Chondrocyte (in vitro differentiated cells): ENCODE measurements at places on chromosomes 11 and 22. TPM values are rescaled to one million over a fixed set of nuclear protein-coding genes. Genes with fewer than 3 reads are reported as not detected.
A peak's percentile ranks its signal among the peaks of the same experiment; 100 is the strongest.

CCDC157 gene
- total RNA-seq: 2.1 to 3.1 TPM (median 2.3 TPM) in 3 replicates

CFL1 gene
- 850 to 1,236 TPM (median 1,222 TPM) in 3 replicates for total RNA-seq

LRRN4CL gene
- total RNA-seq: 0.20 to 0.51 TPM (median 0.21 TPM) in 3 replicates

MYBPC3 gene
- not detected in 3 replicates for total RNA-seq

HEPHL1 gene
- not detected in 3 replicates for total RNA-seq

OSBP2 gene
- 1.9 to 3.6 TPM (median 2.4 TPM) in 3 replicates for total RNA-seq

SART1 gene
- total RNA-seq: 30.3 to 37.3 TPM (median 34.4 TPM) in 3 replicates

TRPM5 gene
- not detected in 3 replicates for total RNA-seq

KIAA0930 gene
- total RNA-seq: 103 to 109 TPM (median 109 TPM) in 3 replicates

TIMP3 gene
- total RNA-seq: 51.1 to 126 TPM (median 126 TPM) in 3 replicates

DNA sequence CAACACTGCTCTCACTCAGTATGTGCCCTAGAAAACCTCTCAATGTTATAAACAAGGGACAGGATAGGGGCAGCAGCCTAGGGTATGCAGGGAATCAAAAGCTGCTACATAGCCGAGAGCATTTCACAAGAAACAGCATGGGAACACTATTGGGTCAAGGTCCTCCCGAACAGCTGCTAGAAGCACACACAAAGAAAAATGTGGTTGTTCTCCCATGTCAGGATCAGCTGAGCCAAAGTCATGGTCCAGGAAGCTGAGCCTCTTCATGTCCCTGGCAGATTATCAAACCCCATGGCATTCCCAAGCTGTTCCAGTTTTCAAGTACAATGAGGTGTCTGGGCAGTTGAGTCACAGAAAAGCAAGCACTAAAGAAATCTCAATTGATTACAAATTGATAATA lies 21.0 kb upstream of the GDPD4 start:
- no peak for DNase-seq
- H3K36me3 ChIP-seq: peaks cover 13% of the 10 kb centered on the region
- H3K4me3 ChIP-seq: no peak overlapping the region

DNA sequence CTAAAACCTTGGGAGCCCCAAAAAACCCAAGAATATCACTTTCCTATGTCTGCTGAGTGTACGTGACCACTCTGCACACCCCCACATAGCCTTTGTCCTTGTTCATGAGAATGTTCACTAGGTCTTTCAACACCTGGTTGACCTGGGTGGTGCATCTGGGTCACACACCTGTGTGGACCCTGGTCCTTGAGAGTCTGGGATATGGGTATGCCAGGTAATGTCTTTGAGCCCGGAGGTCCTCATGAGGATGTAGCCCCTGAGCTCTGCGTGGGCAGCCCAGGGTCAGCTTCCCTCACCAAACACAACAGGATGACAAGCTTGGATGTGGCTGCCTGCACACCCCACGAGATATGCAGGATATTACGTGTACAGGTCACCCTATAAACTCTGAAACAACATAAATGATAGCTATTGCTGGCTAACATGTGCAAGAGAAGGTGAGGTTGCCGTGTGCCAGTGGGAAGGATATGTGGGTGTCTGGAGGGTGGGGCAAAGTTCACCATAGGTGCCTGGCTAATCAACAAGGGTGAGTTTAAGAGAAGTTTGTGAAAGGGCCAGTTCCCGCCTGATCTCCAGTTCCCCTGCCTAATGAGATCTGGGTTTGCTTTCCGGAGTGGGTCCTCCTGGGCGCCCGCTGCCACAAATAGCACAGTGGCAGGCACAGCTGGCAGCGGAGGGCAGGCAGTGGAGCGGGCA lies 1.4 kb upstream of the PPARA start:
- no peak overlapping the region for H3K27ac ChIP-seq
- no peak for DNase-seq
- peaks cover 17% of the 10 kb centered on the region for H3K4me1 ChIP-seq
- no peaks in the 10 kb centered on the region for H3K27me3 ChIP-seq
- peak overlapping the region; percentile 79 for H3K4me3 ChIP-seq
- peaks cover 2% of the 10 kb centered on the region for H3K36me3 ChIP-seq

DNA sequence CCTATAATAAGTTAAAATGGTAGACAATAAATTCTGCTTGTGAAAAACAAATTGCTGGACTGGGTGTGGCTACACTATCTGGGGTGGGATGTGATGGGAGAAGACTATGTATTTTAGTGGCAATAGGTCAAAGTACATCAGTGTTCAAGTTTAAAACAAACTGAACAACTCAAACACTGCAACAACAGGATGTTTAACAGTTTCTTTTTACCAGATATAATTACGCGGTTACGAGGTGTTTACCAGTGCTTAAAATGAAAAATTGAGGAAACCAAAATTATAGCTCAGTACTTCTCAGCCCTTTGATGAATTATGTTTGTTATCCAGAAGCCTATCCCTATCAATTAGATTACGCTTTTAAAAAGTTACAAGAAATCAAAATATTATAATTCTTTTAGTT lies 3.2 kb downstream of the PRDM10 start:
- no peaks in the 10 kb centered on the region for H3K27me3 ChIP-seq
- no peak overlapping the region for H3K4me3 ChIP-seq
- H3K4me1 ChIP-seq: peaks cover 38% of the 10 kb centered on the region
- peaks cover 2% of the 10 kb centered on the region for H3K36me3 ChIP-seq

DNA sequence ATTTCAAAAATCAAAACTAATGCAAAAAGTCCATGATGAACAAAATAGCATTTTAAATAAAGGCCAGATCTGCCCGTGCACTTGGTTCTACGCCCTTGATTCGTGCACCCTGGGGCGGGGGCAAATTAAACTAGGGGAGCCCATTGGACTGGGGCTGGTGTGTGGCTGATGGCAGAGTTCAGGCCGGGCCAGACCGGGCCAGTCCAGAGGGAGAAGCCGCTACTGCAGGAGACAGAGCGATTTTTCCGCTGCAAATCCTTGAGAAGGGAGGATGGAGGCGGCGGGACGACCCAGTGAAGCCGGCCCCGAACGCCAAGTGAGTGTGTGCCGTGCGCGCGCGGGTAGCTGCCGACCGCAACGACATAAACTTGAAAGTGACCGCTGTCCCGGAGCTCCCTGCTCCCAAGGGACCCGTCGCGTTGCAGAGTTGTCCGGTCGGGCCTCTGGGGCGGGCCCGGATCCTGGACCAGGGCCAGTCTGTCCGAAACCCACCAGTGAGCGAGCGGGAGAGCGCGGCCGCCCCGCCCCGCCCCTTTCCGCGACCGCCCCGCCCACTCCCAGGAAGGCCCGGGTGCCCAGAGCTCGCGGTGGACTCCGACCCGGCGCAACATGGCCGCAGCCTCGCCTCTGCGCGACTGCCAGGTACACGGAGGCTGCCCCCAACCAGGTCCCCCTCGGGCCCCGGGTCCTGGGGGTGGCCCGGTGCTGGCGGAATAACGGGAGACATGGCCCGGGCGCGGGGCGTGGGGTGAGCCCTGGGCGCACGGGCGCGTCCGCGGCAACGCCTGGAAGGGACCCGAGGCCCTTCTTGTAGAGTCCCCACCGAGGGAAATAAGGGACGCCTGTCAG lies at the start of gene TTC38:
Gene TTC38 (plus strand): TSS at position 578 of the 849 bp plus-strand sequence. CDS start 32 bp downstream, at position 610.
- peak within 1 kb of the TSS; percentile 70 for H3K27ac ChIP-seq

- H3K27ac ChIP-seq: no peak overlapping the region
- peaks cover 6% of the 10 kb centered on the region for H3K36me3 ChIP-seq
- no peak for DNase-seq
- H3K4me1 ChIP-seq: peaks cover 24% of the 10 kb centered on the region
- no peaks in the 10 kb centered on the region for H3K27me3 ChIP-seq
These were observed 52.2 kb downstream of the FEZ1 start for GRCh38 chr11:125443767-125444311.

DNA sequence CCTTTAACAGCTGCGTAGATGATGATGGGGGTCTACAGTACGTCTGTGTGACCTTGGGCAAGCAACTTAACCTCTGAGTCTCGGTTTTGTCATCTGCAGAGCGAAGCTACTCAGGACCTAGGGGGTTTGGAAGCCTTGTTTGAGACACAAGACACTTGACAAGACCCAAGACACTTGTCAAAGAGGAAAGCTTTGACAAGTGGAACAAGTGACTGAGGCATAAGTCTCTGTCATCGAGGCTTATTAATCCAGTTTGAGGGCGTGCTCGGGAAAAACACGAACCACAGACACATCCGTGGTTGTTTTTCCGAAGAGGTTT lies 732 bp upstream of the PC start:
- peak overlapping the region; percentile 83 for H3K27ac ChIP-seq
- H3K4me3 ChIP-seq: peak overlapping the region; percentile 70
- no peaks in the 10 kb centered on the region for H3K27me3 ChIP-seq
- DNase-seq: no peak
- H3K4me1 ChIP-seq: peaks cover 24% of the 10 kb centered on the region
- peaks cover 1% of the 10 kb centered on the region for H3K36me3 ChIP-seq

DNA sequence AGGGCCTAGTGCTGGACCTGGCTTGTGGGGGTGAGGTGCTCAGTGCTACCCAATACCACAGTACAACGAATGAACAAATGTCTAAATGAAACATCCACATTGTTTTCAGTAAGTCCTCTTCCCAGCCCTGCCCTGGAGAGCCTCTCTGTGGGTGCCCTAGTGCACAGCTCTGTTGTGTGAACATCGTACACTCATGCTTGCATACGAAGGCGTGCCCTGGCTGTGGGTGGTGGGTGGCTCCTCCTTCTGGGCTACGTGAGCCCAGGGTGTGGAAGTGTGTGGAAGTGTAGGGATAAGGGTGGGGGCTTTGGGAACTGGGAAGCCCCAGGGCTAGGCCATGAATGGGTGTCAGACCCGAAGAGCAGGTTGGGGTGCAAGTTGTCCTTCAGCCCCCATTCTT lies 592 bp upstream of the NLRX1 start:
- no peaks in the 10 kb centered on the region for H3K27me3 ChIP-seq
- H3K4me3 ChIP-seq: peak overlapping the region; percentile 56
- no peak for DNase-seq
- H3K27ac ChIP-seq: peak overlapping the region; percentile 51
- no peaks in the 10 kb centered on the region for H3K36me3 ChIP-seq

DNA sequence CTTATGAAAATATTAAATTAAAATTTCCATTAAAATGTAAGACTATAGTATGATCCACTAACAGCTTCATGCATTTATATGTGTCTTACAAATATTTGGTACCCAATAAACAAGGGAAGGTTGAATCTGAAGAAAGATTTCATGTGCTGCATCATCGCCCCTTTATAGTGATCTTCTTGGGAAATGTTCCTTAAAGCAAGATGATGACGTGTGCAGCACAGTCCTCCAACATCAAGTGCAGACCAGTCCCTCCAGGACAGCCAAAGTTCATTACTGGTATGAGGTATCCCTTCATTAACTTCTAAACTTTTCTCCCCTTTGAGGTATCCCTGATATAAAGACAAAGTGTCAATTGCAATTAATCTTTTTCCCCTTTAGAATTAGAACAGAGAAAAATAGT lies 567.0 kb downstream of the METTL15 start:
- no peak overlapping the region for H3K4me3 ChIP-seq
- DNase-seq: no peak
- H3K4me1 ChIP-seq: peaks cover 13% of the 10 kb centered on the region
- no peak overlapping the region for H3K27ac ChIP-seq
- no peaks in the 10 kb centered on the region for H3K36me3 ChIP-seq

DNA sequence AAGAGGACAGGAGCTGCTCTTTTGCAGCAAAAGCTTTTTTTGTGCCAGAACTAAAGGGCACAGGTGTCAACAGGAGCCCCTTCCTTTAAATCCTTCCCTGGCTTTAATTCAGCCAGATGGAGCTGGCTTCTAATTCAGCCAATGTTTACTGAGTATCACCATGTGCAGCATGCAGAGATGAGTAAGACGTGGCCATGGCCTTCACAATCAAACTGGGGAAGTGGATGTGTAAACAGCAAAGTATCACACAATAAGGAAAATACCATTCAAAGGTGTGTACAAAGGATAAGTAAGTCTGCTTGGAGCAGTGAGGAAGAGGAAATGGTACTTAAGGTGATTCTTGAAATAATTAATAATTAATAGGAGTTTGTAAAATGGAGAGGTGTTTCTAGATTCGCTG lies 243.4 kb downstream of the NXPE2 start:
- no peaks in the 10 kb centered on the region for H3K4me1 ChIP-seq
- no peaks in the 10 kb centered on the region for H3K36me3 ChIP-seq
- H3K27ac ChIP-seq: no peak overlapping the region
- no peak overlapping the region for H3K4me3 ChIP-seq

GRCh38 chr11:94926698-94927237 lies 46.6 kb downstream of the CWC15 start:
- H3K27ac ChIP-seq: peak overlapping the region; percentile 97
- DNase-seq: no peak
- H3K27me3 ChIP-seq: peaks cover 2% of the 10 kb centered on the region
- peak overlapping the region; percentile 29 for H3K4me3 ChIP-seq
- peaks cover 1% of the 10 kb centered on the region for H3K36me3 ChIP-seq

- no peak overlapping the region for H3K4me3 ChIP-seq
- peaks cover 53% of the 10 kb centered on the region for H3K4me1 ChIP-seq
- peaks cover 2% of the 10 kb centered on the region for H3K27me3 ChIP-seq
- peak; percentile 55 for DNase-seq
These were observed 16.4 kb upstream of the SCGB1A1 start for GRCh38 chr11:62402226-62402959.

- H3K27ac ChIP-seq: no peak overlapping the region
- H3K4me1 ChIP-seq: peaks cover 19% of the 10 kb centered on the region
- H3K27me3 ChIP-seq: peaks cover 12% of the 10 kb centered on the region
- no peak overlapping the region for H3K4me3 ChIP-seq
These were observed 71.0 kb downstream of the SYN3 start for GRCh38 chr22:32987081-32987631.

GRCh38 chr11:105612771-105613170 lies 2.9 kb downstream of the GRIA4 start:
- H3K36me3 ChIP-seq: no peaks in the 10 kb centered on the region
- H3K27ac ChIP-seq: no peak overlapping the region
- no peak overlapping the region for H3K4me3 ChIP-seq
- DNase-seq: no peak
- peaks cover 24% of the 10 kb centered on the region for H3K4me1 ChIP-seq
- peaks cover 53% of the 10 kb centered on the region for H3K27me3 ChIP-seq

DNA sequence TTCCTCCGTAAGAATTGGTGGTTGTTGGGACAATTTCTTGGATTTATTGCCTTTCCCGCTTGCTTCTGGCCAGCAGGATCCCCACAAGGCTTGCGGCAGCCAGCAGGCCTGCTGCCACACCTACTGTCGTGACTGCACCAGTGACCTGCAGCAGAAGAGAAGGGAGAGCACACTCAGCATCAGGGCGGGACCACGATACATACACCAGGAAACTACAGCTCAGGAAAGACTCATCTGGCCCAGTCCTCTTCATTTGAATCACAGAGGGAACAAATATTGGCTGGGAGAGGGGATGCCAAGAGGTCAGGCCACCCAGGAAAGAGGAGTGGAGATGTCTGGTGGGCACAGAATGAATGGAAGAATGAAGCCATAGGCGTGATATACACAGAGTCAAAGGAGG lies 10.3 kb downstream of the PLAAT2 start:
- DNase-seq: no peak
- peaks cover 2% of the 10 kb centered on the region for H3K36me3 ChIP-seq
- peaks cover 4% of the 10 kb centered on the region for H3K4me1 ChIP-seq
- H3K27ac ChIP-seq: no peak overlapping the region
- H3K27me3 ChIP-seq: peaks cover 29% of the 10 kb centered on the region

DNA sequence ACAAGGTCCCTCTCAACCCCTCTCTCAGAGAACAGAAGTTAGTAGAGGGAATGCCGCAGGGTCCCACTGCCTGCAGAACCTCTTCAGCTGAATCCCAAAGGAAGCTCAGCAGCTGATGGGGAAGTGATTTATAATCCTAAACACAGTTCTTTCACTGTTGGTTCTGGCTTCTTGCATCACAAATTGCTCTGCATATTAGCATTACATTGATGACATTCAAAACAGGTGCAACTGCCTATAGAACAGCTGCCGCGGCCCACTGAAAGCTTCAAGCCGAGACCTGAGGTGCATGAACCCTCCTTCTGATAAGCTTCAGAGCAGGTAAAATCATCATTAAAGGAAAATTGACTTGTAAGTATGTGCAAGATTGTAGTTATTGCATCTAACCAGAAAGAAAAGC lies 75.2 kb upstream of the KIRREL3 start:
- H3K4me3 ChIP-seq: no peak overlapping the region
- H3K27me3 ChIP-seq: peaks cover 33% of the 10 kb centered on the region
- no peak overlapping the region for H3K27ac ChIP-seq

GRCh38 chr11:101296896-101297295 lies 167.3 kb upstream of the PGR start:
- peaks cover 5% of the 10 kb centered on the region for H3K27me3 ChIP-seq
- H3K4me3 ChIP-seq: no peak overlapping the region
- no peak for DNase-seq
- no peak overlapping the region for H3K27ac ChIP-seq
